ENCODE measurements at places on chromosomes 6 and 20.

DNA sequence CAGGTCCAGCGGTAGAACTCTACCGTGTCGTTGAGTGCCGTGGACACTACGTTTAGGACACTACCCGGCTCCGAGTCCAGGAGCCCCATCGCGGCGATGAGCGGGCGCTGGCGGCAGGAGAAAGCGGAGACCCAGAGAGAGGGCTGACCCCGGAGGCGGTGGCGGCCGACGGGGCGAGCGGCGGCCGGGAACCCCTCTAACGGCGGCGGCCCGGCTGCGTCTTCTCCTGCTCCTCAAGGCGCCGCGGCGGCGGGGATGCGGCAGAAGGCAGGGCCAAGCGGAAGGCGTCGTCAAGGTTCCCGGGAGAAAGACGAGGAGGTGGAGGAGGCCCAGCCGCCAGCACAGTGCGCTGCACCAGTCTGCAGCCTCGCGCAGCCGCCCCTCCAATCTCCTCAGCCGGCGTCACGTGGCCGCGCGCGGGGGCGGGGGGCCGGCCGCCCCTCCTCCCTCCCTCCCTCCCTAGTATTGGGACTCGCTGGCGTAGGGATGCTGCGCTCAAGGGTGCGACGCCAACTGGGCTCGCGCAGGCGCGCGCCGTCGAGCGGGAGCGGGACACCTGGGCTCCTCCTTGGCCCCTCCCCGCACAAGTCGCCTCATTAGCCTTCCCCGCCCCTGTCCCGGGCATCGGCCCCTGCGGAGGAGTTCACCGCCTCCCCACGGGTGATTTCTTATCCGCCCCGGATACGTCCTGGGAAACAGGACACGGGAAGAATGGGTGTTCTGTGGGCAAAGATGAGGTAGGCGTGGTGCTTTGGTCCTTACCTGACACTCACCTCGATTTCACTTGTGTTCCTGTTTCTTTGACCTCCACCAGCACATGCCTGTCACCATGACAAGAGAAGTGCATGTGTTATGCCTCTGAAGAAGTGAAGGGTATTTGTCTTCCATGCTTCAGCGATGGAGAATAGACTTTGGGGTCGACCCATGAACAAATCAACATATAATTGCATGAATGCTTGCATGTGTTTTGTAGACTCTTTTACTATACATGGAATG is at the start of gene ELOVL4:
TSS of gene ELOVL4 (minus strand) at position 363 of the 996 bp plus-strand sequence. CDS start at position 89, 274 bp downstream.
- DNase-seq = peak; percentile 90

- DNase-seq = no peak
Observed at GRCh38 chr6:33979750-33980149, 166.1 kb downstream of the GRM4 start.

- DNase-seq = no peak
Observed at GRCh38 chr6:167588920-167589614, 237.6 kb upstream of the AFDN start.

- no peak for DNase-seq
Observed at GRCh38 chr6:12404651-12405050, 114.5 kb downstream of the EDN1 start.

DNA sequence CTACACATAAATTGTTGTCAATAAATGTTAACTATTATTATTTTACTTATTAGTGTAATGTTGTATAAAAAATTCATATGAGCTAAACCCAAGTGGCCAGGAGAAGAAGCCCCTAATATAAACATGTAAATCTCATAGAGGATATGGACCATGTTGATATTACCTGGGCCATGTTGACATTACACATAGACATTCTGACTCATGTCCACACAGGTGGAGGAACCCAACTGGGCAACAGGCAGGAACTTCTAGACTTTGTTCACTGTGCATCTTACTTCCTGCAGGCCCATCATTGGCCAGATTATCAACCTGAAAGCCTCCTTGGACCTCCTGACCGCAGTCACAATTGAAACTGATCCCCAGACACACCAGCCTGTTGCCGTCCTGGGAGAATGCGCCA is 7.2 kb downstream of the BPIFA2 start:
- no peak for DNase-seq

GRCh38 chr20:23820493-23820892 is 6.0 kb downstream of the CST2 start:
- no peak for DNase-seq

- DNase-seq = no peak
Observed at GRCh38 chr6:45021676-45022075, 306.5 kb upstream of the RUNX2 start.

GRCh38 chr6:139030228-139030963 is 1.9 kb downstream of the ABRACL start:
- DNase-seq = peak; percentile 60

DNA sequence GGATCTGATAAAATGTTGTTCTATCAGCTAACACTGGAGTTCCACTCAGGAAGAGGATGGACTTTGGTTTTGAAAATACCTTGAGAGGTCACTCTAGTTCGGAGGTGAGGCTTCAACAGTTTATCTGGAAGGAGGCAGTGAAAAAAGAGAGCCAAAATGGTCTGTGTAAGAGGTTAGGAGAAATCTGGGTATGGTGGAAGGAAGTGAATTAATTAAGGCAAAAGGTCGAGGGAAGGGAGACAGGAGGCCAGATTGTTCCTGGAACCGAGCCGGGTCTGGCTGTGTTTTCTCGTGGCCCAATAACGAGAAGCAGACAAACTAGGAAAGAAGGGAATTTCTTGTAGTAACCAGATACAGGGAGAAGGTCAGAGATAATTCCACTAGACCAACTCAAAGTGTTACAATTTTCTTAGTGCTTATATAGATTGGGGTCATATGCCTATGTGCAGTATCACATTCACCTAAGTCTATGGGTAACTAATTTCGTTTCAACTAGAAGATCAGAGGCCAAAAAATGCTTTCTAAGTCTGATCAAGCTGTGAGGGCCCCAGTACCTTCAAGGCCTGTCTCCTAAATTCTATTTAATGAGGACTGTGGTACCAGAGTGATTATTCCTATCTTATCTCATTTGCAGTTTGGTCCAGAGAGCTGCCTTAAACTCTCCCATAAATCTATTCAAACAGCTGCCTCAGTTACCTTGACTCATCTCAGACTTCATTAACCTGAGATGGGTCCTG is 96.0 kb upstream of the SNX9 start:
- DNase-seq = no peak

DNA sequence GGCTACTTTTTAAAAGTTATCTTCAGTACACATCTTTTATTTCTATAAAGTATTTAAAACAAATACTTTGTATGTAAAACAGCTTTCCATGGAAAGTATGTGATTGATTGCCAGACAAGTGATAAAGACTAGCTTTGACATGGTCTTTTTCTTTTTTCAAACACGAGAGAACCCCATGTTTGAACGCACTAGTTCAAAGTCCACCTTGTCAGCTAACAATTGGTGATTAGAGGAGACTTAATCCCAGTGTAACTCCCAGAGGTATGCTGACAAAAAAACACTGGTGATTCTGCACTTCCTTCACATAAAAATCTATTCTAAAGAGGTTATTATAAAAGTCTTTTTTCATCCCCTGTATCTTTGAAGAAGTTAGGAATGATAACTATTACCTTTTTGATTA is 438.1 kb downstream of the GJA1 start:
- DNase-seq = no peak

DNA sequence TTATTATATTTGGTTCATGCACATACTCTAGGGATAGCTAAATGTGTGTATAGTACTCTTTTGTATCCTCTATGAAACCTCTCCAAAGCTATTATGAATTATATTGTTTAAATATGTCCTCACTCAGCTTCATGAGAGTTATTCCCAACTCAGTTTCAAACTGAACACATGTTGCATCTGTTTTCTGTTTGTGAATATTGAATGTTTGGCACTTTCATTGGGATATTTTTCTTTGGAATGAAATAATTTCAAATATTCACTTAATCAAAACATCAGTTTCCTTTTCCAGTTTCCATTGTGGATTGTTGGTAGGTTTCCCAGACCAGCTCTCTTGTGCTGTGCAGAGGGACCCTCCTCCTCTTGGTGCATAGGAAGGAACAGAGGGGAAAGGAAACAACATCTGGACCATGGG is 46.6 kb downstream of the HDAC2 start:
- no peak for DNase-seq

- DNase-seq = no peak
Observed at GRCh38 chr6:21996425-21997118, 300.3 kb downstream of the PRL start.

GRCh38 chr6:52189974-52190373 is 3.8 kb downstream of the IL17A start:
- no peak for DNase-seq

DNA sequence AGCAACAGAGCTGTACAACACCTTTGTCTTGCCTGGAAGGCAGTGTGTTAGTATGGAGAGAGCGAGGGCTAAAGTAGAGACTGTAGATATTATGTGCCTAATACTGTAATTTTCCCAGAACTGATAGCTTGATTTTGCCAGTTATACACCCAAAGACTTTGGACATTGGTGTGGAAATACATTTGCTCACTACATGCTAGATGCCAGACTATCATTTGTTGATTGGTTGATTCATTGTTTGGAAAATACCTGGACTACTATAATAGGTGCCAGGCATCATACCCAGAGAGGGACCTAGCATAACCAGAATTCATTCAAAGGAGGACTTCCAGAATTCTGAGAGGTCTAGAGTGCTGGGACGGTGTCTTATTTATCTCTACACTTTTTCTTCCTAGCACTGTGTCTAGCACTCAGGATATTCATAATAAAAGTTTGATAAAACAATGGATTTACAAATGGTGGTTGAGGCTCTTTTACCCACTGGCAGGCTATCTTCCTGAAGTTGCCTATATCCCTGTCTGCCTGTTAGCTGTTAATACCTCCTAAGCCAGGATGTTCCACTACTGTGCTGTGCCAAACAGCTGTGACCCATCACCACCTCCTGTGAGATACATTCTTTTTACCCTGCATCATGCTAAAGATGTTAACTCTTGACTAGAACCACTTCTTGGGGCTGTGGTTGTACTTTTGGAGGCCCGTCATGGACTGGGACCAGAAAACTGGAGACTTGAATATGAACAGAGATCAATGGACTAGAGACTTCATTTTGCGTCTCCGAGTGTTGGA is 72.2 kb upstream of the FUCA2 start:
- no peak for DNase-seq

DNA sequence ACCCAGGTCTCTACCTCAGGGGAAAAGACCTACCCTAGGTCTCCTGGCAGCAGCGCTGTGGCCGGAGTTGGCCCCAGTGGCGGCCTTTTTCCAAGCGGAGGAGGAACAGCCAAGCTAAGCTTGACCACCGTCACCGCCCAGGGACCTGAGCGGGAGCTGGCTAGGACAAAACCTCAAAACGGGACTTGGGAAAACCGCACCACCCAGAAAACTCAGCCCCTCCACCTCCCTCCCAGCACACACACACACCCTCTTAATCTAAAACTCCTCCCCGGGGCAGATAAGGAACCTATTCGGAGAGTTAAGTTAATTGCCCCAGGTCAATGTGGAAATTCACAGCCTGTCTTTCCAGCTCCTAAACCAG is 2.7 kb upstream of the TRERF1 start:
- DNase-seq = no peak

DNA sequence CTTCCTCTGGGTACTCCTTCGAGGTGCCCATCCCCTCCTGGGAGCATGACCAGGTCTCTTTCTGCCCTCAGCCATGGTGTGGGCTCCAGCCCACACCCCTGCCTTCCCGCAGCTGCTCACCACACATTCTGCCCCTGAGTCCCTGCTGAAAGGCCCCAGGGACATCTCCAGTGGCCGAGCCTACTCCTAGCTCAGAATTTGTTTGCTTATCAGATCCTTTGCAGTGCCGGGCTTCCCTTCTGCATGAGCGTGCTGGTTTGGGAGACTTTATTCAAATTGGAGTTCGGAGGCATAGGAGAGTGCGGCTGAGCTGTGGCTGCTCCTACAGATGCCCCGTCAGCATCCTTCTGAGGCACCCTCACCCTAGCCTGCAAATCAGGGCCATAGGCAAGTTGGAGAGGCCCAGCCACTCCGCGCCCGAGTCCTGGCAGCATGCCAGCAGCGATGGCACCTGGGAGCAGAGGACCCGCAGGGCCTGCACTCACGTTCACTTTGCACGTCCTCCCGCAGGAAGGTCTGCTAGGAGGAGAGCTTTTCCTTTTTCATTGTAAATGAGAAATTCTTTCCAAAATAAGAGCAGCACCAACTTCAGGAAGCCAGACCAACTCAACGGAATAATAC is 327.3 kb downstream of the QKI start:
- DNase-seq = no peak

DNA sequence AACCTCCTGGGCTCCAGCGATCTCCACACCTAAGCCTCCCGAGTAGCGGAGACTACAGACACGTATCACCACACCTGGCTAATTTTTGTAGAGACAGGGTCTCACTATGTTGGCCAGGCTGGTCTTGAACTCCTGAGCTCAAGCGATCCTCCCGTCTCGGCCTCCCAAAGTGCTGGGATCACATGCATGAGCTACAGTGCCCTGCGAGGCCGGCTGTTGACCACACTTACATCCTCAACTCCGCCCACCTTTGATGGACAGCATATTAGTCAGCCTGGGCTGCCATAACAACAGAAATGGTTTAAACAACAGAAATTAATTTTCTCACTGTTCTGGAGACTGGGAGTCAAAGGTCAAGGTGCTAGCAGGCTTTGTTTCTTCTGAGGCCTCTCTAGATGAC is 107.7 kb downstream of the JPH2 start:
- DNase-seq = no peak

DNA sequence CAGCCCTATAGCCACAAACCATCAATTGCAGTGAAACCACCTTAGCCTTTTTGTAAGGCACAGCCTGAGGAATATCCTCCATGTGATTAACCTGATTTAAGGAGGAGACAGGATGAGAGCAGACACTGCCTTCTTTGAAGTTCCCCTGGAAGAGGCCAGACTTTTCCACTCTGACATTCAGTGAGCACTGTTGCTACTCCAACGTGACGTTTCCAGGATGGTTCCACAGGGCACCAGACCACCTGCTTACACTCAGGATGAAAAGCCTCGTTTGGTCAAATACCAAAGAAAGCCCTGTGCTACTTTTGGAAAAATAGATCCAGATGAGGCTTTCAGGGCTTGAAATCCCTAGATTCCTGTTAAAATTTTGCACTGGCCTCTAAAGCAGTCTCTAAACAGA is 1102.1 kb upstream of the FLRT3 start:
- DNase-seq = no peak

GRCh38 chr20:58716476-58717277 is 24.1 kb downstream of the NPEPL1 start:
- DNase-seq = peak; percentile 13

DNA sequence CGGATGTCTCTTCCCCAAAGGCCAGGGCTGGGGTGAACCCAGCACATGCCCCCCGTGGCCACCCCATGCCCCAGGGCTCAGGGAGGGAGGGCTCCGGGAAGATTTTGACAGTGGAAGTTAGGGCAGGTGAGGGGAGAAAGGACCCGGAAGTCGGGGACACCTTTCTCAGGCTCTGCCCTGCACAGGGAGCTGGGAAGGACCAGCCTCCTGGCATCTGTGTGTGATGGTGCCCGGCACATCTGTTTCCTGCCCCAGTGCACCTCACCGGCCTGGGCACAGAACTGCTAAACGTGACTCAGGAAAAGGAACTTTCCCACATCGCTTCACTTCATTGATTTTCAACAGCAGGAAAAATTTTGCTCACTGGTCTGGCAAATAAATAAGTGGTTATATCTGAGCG is 141.1 kb upstream of the AFDN start:
- peak; percentile 5 for DNase-seq
